Activated CD4-positive, alpha-beta T cell treated with anti-CD3 and anti-CD28 coated beads for 36 hours (primary cell): ENCODE measurements at places on chromosomes 6 and 20. TPM values are rescaled to one million over a fixed set of nuclear protein-coding genes. Genes with fewer than 3 reads are reported as not detected.

Gene PSORS1C2
- total RNA-seq = not detected

Gene COL12A1
- 0.02 TPM for total RNA-seq

Gene FAM217A
- not detected for total RNA-seq

Gene RAMACL
- total RNA-seq = 0.41 TPM

Gene BAK1
- total RNA-seq = 37.0 TPM

DNA sequence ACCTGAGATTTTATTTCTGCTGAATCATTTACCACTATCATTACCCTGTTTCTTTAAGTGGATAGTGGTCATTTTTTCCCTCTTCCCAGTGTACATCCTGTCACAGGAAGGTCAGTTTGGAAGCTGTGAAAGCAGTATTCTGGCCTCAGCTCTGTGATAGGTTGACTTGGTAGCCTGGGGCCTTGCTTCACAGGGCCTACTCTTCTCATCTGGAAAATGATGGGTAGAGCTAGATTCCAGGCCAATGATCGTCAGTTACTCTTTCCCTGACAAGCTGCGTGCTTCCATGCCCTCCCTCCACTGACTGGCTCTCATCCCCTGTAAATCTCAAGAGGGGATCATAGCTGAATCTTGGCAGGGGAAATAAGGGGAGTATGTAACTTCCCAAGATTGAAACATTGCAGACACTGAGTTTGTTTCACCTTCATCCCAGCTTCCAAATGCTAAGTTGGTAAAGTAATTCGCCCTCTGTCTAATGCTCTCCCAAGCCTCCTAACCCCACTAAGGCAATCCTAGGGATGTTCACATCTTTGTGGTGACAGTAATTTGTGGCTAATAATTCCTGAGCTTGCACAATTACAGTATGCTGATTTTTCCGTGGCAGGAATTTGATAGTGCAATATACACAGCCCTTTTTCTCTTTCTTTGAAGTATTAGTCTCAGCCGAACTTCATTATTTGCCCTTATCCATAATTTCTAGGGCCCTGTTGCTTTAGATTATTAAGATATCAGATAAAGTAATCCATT lies 51.2 kb downstream of the VAPB start:
- DNase-seq = no peak

DNA sequence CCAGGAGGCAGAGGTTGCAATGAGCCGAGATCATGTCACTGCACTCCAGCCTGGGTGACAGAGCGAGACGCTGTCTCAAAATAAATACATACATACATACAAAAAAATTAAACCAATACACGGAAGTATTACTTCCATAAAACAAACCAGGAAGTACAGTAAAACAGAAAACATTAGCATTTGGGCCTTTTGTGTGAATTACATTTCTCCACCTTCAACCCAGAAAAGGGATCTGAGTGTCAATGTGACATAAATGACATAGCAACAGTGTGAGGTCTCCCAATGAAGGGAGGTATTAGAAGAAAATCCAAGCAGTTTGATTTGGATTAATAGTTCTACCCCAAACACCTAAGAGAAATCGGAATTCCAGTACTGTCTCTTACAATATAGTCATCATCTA lies 10.1 kb downstream of the CSNK2A1 start:
- no peak for DNase-seq
